ENCODE measurements at places on chromosomes 7 and 10.

- DNase-seq = no peak
Observed at GRCh38 chr10:132420981-132421846, 24.2 kb downstream of the PWWP2B start.

DNA sequence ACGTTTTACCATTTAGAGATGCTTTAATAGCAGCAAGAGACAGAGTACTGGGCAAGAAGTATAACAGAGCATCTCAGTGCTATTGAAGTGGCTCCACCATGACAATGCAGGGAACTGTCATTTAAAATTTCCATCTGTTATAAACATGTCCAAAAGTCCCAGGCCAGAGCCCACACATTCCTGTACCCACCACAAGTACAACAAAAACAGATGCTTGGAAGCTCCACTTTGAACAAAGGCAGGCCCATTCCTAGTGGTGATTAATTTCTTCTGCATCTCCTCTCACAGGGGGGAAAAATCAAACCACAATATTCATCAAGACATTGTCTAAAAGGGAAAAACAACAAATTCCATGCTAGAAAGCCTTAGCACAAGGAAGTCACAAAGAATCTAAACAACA, 627.9 kb downstream of the PARD3 start:
- no peak for DNase-seq

- DNase-seq = peak; percentile 73
Observed at GRCh38 chr7:107563775-107564552, at the start of the genes COG5 and DUS4L. Gene COG5 (minus strand): TSS chr7:107563920. CDS start chr7:107563896, 24 bp downstream. Gene DUS4L (plus strand): TSS chr7:107563971. CDS start chr7:107567071, 3,100 bp downstream.

- DNase-seq = no peak
Observed at GRCh38 chr10:124287071-124287685, 131.5 kb downstream of the OAT start.

- no peak for DNase-seq
Observed at GRCh38 chr7:96538632-96539031, 171.0 kb downstream of the SEM1 start.

GRCh38 chr10:5147981-5148677, 36.8 kb downstream of the AKR1C8 start:
- no peak for DNase-seq

GRCh38 chr10:111435871-111436270, 359.0 kb downstream of the ADRA2A start:
- DNase-seq = no peak
